Dermis blood vessel endothelial cell (primary cell): ENCODE measurements at places on chromosomes 4 and X.

DNA sequence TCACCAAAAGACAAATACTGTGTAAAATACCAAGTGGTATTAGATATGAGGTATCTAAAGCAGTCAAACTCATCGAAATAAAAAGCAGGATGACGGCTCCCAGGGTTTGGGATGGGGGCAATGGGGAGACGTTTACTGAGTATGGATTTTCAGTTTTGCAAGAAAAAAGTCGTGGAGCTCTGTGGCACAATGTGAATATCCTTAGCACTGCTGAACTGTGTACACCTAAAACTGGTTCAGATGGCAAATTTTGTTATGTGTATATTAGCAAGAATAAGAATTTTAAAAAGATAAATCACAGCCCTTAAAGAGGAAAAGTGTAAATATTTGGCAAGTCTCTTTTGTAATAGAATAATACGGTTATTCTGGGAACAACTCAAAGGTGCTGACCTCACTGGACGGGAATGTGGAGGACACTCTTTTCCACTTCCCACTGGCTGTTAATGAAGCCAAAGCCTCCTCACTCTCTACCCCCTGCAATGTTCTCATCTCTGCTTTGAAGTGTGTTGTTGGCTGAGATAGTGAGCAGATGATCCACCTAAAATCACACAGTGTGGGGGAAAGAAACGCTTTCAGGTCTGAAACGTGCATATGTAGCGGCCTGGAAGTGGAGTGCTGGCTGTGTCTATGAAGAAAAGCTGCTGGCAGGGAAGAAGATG, 49.2 kb downstream of the SEL1L3 start:
- peak; percentile 39 for DNase-seq

DNA sequence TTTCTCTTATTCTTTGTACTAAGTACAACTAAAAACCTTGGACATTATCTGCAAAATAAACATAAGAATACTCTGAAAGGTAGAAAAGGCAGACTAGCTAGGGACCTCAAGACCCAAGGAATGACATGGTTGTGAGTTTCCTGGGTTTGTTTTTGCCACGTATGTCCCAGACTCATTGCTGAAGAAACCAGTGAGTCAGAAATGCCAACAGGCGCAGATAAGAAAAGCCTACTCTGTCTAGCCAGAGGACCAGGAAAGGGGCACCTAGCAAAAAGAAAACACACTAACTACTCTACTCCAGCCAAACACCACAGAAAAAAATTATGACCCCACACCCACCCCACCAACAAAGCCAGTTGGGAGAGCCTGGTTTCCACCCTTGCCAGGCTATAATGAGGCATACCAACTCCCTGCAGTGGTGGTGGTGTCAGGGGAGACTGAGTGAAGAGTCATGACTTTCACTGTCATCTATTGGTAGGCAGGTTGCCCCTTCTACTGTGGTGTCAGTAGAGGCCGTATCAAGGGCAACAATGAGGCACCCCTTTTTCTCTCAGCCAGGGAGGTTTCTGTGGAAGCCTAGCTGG, 10.9 kb downstream of the MTMR1 start:
- peak; percentile 65 for DNase-seq

DNA sequence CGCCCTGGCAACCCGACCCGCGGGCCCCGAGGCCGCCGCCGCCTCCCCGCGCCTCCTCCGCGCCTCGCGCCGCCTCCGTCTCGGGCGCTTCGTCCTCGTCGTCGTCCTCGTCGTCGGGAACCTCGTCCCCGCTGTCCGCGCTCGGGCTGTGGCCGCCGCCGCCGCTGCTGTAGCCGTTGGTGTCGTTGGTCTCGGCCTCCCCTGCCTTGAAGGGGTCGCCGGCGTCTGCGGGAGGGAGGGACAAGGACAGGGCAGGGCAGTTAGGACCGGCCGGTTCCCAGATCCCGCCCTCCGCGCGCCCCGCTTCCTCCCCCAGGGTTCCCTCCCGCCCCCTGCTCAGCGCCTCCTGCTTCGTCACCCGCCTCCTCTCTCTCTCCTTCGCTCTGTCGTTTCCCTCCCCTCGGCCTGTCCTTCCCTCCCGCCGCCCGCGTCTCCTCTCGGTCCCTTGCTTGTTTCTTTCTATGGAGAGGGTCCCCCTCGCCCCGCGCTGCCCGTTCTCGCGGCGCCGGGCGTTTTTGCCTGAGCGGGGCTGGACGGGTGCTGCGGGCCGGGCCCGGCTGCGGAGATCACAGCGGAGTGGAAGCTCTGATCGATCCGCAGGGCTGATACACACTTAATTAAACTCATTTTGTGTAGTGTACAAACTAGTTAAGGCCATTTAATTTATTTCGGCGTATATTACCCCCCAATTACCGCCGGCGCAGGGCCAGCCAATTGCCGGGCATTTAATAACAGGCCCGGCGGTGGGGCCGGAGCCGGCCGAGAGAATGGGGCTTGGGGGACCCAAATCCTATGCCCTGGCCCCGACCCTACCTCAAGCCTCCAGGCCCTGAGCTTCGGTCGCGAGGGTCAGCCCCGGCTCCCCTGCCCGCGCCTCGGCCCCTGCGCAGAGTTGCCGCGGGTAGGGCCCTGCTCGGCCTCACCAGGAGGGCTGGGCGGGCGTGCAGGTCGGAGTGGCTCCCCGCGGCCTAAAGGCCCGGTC, 2.4 kb downstream of the NKX1-1 start:
- no peak for DNase-seq

DNA sequence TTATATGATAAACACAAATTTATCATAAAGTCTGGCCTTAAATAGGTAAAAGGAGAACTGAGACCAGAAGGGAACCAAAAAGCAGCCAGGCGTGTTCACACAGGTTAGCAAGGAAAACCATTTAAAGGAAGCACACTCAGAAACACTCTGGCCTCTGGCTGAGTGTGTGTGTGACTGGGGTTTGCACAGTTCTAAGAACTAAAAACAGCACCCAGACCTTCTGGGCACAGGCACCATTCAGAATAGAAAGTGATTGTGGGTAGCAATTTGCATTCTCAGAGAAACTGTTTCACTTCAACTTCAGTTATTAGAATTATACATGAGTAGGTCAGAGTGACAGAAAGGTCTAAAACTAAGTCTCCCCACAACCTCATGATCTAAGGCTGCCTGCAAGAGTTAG, 10.0 kb downstream of the GPR82 start:
- no peak for DNase-seq
